ENCODE measurements at places on chromosomes 2 and 18.

DNA sequence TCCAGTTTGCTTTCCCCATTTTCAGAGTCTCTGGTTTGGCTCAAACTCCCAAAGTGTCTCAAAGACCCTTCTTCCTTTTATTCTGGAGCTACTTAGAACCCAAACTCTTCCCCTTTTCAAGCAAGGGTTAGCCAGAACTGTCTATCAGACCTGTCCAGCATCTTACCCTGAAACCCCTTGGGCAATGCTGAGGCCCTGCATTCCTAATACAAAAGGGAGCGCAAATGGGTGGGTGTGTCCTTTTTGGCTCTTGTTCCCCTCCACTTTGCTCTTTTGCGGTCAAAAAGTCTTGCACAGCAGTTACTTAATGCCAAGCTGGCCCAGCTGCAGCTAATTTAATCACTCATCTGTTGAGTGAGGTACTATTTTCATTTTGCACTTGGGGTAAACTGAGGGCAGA lies 231.2 kb upstream of the FOSL2 start:
- no peak for DNase-seq

GRCh38 chr2:97948926-97949325 lies 46.8 kb downstream of the TMEM131 start:
- no peak for DNase-seq

GRCh38 chr2:130807659-130808385 lies 28.9 kb upstream of the ARHGEF4 start:
- DNase-seq: no peak

DNA sequence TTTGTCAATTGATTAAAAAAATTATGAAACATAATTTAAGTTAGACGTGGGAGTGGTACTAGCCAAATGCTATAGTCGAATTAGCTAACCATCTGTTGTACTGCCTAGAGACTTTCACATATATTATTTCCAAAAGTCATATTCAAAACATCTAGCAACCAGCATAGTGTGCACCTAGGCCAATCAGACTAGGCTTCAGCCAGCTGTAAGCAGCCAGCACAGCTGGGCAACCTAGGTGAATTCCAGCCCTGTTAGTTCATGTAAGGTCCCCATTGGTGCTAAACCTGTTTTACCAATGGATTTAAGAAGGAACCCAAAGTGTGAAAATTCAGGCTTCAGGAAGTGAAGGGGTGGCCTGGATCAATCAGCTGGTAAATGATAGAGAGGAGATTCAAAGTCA lies 144.3 kb downstream of the BCL2 start:
- DNase-seq: no peak

GRCh38 chr2:206984206-206984605 lies 44.9 kb downstream of the CPO start:
- DNase-seq: no peak

- DNase-seq: no peak
These were observed 61.9 kb upstream of the ZCCHC2 start for GRCh38 chr18:62460851-62461300.

All from stimulated activated CD4-positive, alpha-beta T cell treated with anti-CD3 and anti-CD28 coated beads, TNF-alpha, amount 100 ng/mL, for 1 hour (primary cell).